Left kidney (tissue), 8 donors: ENCODE measurements at places on chromosomes 1 and 21. TPM values are rescaled to one million over a fixed set of nuclear protein-coding genes. Genes with fewer than 3 reads are reported as not detected.

GRCh38 chr1:20237646-20238045 is 51.3 kb upstream of the PLA2G2C start:
- DNase-seq, result no peak

Gene CFHR3
- polyA plus RNA-seq, result 0.50 TPM

Gene DNAJB4
- 50.9 TPM for polyA plus RNA-seq

Gene C1orf105
- polyA plus RNA-seq, result not detected

DNA sequence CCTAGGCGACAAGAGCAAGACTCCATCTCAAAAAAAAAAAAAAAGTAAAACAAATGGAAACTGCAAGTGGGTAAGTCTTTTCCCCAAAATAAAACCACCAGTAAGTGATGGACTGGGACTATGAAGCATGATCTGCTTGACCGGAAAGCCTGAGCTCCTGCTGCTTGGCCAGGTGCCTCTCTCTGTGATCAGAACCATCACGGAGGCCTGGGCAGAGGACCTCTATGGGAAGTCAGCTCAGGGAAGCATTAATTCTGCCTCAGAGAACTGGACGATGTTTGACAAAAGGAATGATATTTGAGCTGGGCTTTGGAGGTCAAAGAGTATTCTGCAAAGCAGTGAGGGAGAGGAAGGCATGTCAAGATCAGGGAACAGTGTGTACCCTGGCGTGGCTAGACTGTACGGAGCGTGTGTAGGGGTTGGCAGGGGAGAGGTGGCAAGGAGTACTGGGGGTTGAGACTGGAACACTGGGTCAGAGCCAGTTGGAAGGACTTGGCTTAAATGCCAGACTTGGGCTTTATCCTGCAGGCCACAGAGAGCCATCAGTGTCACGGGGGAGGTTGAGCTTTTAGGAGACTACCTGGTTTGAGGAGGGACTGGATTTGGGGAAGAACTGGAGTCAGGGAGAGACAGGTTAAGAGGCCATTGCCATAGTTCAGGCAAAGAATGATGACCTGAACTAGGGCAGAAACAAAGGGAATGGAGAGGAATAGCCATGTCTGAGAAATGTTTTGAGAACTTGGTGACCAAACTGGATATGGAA is 16.4 kb downstream of the ATP1A2 start:
- no peak for DNase-seq

DNA sequence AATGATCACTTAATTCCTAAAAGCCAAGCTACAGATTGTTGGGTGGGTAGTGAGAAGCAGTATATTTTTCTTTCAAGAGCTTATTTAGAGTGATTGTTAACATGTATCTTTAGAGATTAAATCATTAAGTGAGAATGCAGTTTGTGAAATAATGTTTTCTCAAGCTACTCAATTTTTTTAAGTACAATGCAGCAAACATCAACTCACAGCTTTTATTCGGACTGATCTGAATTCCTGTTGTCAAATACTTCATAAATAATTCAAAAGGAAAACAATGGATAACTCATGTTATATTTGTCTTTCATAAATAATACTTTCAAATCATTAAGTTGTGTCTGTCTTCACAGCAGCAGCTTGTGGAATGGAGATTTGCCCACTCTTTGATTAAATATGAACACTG is 271.1 kb upstream of the DEPDC1 start:
- no peak for DNase-seq

DNA sequence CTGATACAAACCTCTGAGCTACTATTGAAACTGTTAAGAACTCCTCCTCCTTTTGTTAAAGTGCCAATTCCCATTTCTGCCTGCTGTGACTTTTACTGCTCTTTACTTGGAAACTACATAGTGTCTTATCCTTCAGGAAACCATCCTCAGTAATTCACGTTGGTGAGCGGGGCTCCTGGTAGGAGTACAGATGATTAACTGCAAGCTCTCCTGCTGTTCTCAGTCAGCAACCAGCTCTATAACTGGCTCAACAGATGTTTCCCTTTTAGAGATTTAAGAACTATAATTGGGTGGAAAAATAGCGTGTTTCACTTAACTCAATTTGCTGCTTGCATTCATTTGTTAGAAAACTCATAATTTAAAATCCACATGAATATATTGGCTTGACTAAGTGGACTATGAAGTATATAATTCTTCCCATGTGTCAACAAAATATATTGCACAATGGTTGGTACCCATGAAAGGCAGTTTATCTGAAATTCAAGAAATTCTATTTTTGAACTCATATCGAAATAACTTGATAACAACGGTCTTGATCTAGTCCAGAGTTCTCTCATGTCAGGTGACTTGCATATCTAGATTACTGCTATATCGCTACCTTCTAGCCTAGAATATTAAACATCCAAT is 574.0 kb downstream of the KCNT2 start:
- no peak for DNase-seq

DNA sequence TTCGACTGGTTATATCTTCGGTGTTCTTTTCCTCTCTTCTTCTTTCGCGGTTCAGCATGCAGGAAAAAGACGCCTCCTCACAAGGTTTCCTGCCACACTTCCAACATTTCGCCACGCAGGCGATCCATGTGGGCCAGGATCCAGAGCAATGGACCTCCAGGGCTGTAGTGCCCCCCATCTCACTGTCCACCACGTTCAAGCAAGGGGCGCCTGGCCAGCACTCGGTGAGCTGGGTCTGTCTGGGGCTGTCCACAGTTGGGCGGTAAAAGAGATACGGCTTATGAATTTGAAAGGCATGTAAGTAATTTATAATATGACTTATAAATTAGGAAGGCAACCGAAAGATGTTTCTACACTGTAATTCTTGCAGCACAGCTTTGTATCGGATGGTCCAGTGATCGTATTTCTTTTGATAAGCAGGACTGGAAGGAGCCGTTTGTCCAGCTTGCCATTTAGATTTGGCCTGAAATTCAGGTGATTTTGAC is 334 bp downstream of the CTH start:
- DNase-seq, result no peak

DNA sequence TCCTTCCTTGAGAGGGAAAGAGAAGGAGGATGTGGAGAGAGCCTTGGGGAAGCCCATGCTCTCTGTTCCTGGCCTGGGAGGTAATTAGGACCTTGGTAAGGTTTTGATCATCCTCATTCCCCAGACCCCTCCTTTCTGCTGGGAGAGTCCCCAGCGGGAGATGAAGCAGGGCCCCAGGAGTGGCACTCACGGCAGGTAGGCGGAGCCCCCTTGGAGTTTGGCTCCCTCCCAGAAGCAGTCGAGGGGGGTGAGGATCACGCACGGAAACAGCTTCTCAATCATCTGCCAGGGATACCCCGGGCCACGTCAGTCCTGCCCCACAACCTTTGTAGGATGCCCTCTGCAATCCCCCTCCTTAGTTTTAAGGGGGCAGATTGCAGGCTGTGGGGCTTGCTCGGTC is 11.5 kb downstream of the PTCH2 start:
- no peak for DNase-seq

Gene LCE2B
- polyA plus RNA-seq, result not detected

DNA sequence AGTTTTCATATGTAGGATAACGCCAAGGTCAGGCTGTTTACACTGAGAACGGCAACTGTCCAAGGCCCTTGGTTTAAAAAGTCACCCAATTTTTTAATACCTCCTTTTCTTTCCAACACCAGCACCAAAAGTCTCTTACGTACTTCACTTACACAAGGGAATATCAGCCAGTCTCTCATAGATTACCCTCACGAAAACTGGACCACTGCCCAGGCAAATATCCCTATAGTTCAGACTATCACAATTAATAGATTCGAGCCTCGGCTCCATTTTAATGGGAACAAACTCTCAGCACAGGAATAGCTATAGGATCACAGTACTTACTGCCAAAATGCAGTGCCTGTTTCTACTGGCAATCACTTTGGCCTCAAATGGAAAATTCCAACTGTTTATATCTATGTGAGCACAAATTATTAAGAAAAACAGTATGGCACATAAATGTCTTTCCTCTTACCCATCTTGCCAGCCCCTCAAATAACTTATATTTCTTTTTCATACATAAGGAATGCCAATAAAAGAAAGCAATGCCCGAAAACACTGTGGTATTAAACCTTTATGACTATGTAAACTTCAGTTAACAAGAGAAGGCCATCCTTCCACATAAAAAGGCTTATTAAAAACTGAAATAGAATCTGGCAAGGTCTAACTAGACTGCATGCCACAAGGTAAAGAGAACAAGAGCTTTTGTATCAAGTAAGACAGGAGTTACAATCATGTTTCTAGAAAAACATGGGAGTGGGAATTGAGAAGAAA is 97.8 kb downstream of the SLC45A1 start:
- DNase-seq, result no peak

DNA sequence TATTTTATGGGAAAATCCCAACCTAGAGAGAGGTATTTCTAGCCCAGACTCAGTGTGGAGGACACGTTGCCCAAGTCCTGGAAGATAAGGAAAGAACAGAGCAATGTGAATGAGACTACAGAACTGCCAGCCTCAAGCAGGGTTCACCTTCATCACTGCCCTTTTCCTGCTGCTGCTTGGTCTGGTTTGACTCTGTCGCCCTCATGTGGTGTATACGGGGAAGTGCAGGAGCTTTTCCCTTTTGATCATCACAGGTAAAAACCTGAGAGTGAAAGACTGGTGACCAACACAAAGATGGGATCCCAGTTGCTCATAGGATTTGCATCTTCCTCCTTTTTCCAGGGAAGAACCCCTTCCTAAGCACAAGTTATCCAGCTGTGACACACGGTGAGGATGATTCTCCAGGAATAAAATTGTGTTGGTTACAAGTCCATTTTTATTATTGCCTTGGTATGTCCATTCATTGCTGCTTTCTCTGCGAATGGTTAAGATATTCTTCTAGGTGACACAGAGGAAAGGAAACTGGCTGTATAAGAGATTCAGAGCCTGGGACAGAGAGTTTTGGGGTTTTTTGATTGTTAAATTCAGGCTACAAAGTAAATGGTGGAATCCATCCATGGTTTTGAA is 89.5 kb upstream of the CD53 start:
- peak; percentile 34 for DNase-seq

DNA sequence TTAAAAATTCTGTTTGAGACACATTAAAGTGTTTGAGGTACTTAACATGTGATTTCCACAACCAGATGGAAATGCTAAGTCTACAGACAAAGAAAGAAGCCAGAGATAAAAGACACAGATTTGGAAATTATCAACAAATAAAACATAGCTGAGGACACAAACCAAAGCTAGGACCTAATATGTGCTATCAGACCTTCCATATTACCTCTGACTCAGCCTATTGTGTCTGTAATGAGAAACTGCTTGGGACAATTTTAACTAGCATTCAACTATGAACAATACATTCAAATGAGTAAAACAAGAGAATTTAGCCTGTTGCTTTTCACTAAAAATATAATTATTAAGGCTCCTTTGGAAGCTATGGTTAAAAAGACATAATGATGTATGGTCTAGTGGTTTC is 54.6 kb downstream of the WNT2B start:
- no peak for DNase-seq

DNA sequence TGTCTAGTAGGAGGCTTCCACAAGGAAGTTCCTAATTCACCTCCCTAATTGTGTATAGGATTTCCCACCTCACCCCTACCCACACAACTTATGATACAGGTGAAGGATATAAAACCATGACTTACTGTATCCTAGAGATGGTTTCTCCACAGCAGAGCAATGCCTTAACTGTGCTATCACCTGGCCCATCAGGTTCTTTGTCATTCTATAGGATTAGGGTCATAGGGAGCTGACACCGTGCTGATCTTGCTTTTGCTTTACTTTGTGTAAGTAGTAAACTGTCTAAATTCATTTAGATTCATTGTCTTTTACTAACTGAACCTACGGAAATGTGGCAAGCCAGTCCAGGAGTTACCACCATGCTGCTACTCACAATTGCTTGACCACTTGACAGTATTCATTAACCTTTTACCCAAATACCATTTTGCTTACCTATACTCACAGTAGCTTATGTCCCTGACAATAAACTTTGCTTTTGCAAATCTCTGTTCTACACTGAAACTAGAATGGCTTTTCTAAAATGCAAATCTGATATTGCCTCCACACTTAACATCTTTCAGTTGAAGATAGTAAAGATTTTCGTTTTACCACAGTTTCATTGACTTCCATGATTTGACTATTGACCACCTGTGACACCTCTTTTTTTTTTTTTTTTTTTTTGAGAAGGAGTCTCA is 147.6 kb downstream of the IFI44 start:
- no peak for DNase-seq

DNA sequence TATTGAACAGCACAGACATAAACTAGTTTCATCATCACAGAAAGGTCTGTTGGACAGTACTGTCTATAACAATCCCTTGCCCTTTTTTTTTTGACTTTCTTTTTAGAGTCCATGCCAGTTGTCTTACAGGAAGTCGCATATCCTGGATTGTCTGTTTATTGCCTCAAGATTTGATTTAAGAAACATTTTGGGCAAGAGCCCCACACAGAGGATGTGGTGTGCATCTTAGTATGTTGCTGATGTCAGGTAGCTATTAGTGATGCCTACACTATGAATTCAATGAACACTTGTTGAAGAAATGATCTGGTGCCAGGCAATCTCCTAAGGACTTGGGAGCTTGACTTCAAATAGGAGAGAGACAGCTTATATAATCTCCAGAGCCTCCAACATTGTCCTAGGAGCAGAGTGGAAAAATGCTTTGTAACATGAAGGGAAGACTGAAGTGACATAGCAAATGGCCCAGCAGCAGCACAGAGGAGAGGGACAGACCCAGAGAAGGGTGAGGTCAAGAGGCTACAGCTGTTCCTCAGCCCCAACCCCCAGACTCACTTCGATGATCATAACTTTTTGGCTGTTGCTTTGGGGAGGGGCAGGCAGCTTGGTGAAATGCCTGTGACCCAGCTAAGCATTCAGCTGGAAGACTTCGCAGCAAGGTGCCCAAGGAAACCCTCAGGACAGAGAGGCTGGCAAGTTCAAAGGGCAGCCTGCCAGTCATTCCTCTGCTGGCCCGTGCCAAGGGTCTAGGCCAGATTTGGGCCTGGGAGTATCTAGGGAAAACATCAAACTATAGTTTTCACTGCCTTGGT is 7.5 kb upstream of the RAB29 start:
- no peak for DNase-seq

DNA sequence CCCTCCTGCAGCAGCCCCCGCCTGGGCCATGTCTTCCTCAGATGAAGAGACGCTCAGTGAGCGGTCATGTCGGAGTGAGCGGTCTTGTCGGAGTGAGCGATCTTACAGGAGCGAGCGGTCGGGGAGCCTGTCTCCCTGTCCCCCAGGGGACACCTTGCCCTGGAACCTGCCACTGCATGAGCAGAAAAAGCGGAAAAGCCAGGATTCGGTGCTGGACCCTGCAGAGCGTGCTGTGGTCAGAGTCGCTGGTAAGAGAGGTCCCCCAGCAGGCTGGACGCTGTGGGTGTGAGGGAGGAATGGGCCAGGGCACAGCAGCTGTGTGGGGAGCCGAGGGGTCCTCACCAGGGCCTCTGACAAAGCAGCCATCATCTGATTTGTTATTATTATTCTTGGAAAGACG is 58.0 kb downstream of the NDUFS5 start:
- DNase-seq, result no peak

Gene ACKR1
- polyA plus RNA-seq, result 0.33 TPM

DNA sequence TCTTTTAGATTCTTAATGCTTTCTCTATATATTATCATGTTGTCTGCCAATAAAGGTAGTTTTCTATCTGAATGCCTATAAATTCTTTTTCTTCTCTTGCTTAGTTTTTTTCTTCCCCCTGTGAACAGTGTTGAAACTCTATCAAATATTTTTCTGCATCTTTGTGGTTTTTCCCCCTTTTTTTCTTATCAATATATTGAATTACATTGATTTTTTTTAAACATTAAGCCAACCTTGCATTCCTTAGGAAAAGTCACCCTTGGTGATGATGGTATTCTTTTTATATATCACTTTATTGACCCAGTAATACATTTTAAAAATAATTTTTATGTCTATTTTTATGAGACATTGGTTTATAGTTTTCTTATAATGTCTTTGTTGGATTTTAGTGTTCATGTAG is 131.7 kb downstream of the RABGAP1L start:
- DNase-seq, result no peak

- no peak for DNase-seq
These were observed 106.9 kb upstream of the PTGFR start for GRCh38 chr1:78383923-78384322.
